ENCODE measurements at places on chromosomes 7 and 10.
A peak's percentile ranks its signal among the peaks of the same experiment; 100 is the strongest.

- H3K4me1 ChIP-seq, result peaks cover 10% of the 10 kb centered on the region
- DNase-seq, result no peak
- no peaks in the 10 kb centered on the region for H3K27me3 ChIP-seq
- no peak overlapping the region for H3K27ac ChIP-seq
- no peak overlapping the region for H3K4me3 ChIP-seq
- H3K36me3 ChIP-seq, result no peaks in the 10 kb centered on the region
These were observed 318.1 kb downstream of the RPS24 start for GRCh38 chr10:78351809-78352208.

DNA sequence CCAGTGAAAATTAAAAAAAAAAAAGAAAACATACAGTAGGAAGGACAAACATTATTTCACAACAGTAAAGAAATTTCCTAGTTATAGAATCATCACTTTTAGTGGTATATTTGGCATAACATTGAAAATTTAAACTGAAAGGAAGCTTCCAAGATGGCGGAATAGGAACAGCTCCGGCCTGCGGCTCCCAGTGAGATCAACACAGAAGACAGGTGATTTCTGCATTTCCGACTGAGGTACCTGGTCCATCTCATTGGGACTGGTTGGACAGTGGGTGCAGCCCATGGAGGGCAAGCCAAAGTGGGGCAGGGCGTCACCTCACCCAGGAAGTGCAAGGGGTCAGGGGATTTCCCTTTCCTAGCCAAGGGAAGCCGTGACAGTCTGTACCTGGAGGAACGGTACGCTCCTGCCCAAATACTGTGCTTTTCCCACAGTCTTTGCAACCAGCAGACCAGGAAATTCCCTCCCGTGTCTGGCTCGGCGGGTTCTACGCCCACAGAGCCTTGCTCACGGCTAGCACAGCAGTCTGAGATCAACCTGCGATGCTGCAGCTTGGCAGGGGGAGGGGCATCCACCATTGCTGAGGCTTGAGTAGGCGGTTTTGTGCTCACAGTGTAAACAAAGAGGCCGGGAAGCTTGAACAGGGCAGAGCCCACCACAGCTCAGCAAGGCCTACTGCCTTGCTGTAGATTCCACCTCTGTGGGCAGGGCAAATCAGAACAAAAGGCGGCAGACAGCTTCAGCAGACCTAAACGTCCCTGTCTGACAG lies 19.4 kb downstream of the PON3 start:
- H3K4me3 ChIP-seq, result no peak overlapping the region
- no peak overlapping the region for H3K27ac ChIP-seq
- no peaks in the 10 kb centered on the region for H3K36me3 ChIP-seq
- H3K27me3 ChIP-seq, result no peaks in the 10 kb centered on the region
- H3K4me1 ChIP-seq, result no peaks in the 10 kb centered on the region
- DNase-seq, result no peak

DNA sequence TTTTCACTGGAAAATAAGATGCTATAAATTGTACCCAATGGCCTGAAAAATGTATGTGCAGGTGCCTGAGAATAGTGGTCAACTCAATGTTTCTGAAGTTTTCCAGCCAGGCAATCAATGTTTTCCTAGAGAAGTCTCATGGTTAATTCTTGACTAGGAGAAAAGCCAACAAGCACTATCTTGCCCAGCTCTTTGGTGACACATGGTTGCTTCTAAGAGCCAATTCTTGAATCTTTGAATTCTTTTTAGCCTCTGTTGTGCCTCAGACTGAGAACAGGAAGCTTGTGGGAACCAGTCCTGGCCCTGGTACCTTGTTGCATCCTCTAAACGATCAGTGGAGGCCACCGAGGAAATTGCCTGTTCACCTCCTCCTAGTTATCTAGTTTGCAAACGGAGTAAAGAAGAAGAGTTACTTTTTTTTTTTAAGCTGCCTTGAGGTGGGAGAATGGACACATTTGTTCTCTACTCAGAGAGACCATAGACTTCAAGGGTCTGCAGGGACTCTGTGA lies 144.0 kb upstream of the MKLN1 start:
- H3K27me3 ChIP-seq, result no peaks in the 10 kb centered on the region
- H3K36me3 ChIP-seq, result no peaks in the 10 kb centered on the region
- peaks cover 5% of the 10 kb centered on the region for H3K4me1 ChIP-seq
- no peak overlapping the region for H3K27ac ChIP-seq
- no peak for DNase-seq

DNA sequence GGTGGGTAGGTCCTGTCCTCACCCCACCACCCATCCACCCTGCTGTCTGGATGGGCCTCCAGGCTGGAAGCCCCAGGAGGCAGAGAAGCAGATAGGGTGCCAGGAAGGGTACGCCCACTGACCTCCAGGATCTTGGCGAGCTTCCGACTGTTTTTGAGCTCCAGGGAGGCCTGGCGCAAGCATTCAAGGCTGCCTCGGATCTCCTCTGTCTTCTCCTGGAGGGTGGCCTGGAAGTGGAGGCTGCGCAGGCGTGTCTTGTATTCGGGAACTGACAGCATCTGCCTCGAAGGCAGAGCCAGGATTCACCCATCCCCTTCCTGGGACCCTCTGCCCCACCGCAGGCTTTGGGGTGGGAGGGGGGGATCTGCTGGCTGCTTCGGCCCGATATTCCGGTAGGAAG lies 48.4 kb downstream of the GRID2IP start:
- no peaks in the 10 kb centered on the region for H3K36me3 ChIP-seq
- peak overlapping the region; percentile 75 for H3K27ac ChIP-seq
- no peaks in the 10 kb centered on the region for H3K27me3 ChIP-seq
- H3K4me1 ChIP-seq, result peaks cover 25% of the 10 kb centered on the region
- H3K4me3 ChIP-seq, result peak overlapping the region; percentile 50

GRCh38 chr7:141014125-141014523 lies 628 bp downstream of the MRPS33 start:
- peak overlapping the region; percentile 52 for H3K4me3 ChIP-seq
- no peak for DNase-seq
- peak overlapping the region; percentile 4 for H3K27ac ChIP-seq
- no peaks in the 10 kb centered on the region for H3K27me3 ChIP-seq
- peaks cover 23% of the 10 kb centered on the region for H3K4me1 ChIP-seq

DNA sequence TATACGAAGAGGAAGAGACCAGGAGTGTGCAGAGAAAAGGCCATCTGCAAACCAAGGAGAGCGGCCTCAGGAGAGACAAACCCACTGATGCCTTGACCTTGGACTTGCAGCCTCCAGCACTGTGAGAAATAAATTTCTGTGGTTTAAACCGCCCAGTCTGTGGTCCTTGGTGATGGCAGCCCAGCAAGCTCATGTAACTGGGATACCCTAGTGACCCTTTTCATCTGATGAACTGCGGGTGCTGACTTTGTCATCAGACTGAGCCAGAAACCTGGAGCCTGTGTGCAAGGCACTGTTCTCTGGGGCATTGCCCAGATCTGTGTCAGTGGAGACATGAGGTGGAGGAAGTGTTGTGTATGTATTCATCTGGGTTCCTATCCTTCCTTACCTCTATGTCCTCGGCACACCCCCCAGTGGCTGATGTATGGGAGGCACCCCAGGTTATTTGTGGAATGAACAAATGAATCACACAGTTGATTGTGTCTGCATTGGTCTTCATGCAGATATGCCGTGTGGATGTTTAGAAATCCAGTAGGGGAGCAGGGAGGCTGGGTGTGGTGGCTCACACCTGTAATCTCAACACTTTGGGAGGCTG lies 64.5 kb upstream of the BTBD16 start:
- no peak overlapping the region for H3K27ac ChIP-seq
- DNase-seq, result no peak
- H3K27me3 ChIP-seq, result no peaks in the 10 kb centered on the region
- H3K36me3 ChIP-seq, result peaks cover 13% of the 10 kb centered on the region

DNA sequence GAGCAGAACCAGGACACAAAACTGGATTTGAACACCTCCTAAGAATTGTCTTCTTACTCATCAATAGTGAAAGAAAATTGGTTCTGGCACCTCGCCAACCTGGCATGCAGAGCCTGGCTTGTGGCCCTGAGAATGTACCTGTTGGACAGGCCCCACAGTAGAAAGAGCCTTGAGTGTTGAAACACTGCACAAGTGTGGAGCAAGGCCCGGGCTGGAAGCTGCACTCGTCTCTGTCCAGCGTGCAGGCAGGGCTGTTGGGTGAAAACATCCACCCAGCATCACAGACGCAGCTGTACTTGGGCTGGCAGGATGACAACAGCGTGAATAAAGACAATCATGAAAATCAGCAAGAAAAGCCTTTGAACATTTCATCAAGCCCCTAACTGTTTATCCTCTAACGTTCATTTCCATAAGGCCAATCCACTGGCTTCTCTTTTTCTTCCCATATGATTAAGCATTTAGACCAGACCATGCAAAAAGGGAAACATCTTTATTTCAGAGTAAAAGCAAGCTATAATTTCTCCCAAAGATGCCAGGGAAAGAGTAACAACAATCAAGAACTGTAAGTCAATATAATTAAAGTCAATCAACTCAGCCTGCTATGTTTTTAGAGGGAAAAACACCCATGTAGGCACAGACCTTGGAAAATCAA lies 15.6 kb downstream of the CUBN start:
- H3K4me1 ChIP-seq, result no peaks in the 10 kb centered on the region
- H3K27ac ChIP-seq, result no peak overlapping the region
- no peaks in the 10 kb centered on the region for H3K27me3 ChIP-seq
- H3K36me3 ChIP-seq, result no peaks in the 10 kb centered on the region

DNA sequence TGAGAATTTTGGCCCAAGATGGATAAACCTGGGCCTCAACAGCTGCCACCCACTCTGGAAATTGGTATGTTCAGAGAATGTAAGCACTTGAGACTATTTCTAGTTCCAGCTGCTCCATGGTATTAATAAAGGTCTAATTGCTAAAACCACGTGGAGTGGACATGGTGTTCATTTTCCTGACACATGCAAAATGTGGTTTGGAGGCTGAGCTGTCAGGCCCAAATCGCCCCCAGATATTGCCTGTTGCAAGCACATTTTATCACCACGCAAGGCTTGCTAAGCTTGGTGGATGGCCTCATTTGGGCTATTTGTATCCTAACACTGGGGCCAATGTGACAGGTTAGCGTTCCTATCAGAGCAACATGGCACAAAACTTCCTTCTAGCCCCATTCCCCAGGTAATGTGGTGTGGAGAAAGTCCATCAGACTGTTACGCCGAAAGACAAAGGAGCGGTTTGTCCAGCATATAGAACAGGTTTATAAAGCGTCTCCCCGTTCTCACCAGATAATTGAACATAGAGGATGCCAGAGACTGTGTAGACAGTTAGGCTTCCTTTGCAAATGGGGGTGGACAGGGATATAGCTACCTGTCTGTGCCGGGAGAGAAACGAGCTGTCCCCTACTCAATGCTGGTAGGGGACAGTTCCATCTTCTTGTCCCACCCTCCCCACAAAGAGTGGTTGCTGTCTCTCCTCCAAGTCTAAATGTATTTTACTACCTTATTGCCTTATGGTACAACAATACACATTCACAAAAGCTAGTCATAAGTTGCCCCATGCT lies 78.0 kb upstream of the ANKRD1 start:
- H3K4me3 ChIP-seq, result no peak overlapping the region
- DNase-seq, result no peak
- no peaks in the 10 kb centered on the region for H3K36me3 ChIP-seq
- H3K4me1 ChIP-seq, result no peaks in the 10 kb centered on the region
- no peak overlapping the region for H3K27ac ChIP-seq
- no peaks in the 10 kb centered on the region for H3K27me3 ChIP-seq

GRCh38 chr10:21213381-21213780 lies 312.1 kb downstream of the SKIDA1 start:
- H3K27ac ChIP-seq, result no peak overlapping the region
- H3K36me3 ChIP-seq, result no peaks in the 10 kb centered on the region
- H3K4me1 ChIP-seq, result no peaks in the 10 kb centered on the region
- no peaks in the 10 kb centered on the region for H3K27me3 ChIP-seq

DNA sequence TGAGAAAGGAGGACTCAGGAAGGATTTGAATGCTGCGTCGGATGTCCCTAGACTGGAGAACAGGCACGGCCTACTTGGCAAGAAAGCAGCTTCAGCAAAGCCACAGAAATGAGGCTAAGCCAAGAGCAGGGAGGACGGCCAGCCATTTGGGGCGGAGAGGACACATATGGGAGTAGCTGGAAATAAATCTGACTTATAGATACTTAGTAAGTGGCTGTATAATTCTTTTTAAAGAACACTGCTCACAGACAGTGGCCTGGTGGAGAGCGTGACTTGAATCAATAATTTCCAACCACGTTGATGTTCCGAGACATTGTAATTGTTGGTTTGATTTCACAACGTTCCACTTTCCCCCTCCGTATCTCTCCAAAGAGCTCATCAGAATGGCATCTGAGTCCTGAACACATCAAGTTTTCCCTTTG lies 67.7 kb upstream of the JCAD start:
- no peaks in the 10 kb centered on the region for H3K36me3 ChIP-seq
- no peak overlapping the region for H3K27ac ChIP-seq

DNA sequence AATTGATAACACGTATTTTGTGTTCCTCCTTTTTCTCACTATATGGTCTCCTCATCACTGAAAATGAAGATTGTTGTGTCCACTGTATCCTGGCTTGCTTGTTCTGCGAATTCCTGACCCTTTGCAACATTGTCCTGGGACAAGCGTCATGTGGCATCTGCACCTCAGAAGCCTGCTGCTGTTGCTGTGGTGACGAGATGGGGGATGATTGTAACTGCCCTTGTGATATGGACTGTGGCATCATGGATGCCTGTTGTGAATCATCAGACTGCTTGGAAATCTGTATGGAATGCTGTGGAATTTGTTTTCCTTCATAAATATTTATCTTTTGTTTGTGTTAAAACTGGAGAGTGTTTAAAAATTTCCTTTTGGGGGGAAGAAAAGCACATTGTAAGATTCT lies 93.7 kb downstream of the MDFIC start:
- no peak overlapping the region for H3K4me3 ChIP-seq
- no peaks in the 10 kb centered on the region for H3K27me3 ChIP-seq
- H3K36me3 ChIP-seq, result no peaks in the 10 kb centered on the region
- H3K4me1 ChIP-seq, result peaks cover 5% of the 10 kb centered on the region
- no peak overlapping the region for H3K27ac ChIP-seq

DNA sequence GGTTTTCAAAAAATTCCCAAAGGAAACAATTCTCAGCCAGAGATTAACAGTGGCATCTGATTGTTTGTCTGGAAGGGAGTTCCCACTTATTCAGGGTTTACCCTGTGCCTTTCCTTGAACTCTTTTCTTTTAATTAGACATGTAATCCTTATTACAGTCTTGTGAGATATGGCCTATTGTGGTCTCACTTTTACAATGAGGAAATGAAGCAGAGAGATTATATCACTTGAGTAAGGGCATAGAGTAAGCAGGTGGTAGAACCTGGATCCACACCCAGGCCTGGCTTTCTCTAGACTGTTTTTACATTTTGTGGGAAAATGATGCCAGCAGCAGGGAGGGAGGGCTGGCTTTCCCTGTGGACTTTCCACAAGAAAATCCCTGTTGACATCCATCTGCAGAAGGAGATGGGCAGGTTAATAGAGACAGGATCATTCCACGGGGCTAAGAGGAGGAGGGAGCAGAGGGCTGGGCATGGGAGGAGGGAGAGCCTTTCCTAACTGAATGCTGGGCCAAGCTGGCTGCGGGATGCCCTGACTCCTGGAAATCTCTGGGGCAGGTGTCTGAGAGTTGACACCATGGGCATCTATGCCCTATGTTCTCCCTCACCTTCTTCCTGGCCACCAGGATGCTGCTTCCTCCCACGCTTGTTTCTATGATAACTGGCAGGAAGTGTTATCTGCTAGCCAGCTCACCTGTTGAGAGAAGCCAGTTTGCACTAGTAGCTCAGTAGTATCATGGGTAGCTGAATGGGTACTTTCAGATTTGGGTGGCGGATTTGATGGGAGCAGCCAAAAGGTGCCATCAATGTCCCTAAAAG lies 28.7 kb upstream of the ARHGAP22 start:
- H3K36me3 ChIP-seq, result no peaks in the 10 kb centered on the region
- no peaks in the 10 kb centered on the region for H3K4me1 ChIP-seq
- H3K27ac ChIP-seq, result no peak overlapping the region
- no peak overlapping the region for H3K4me3 ChIP-seq
- DNase-seq, result peak; percentile 47
- no peaks in the 10 kb centered on the region for H3K27me3 ChIP-seq

- H3K4me3 ChIP-seq, result peak within 1 kb of the TSS; percentile 90
- no peaks in the 10 kb centered on the region for H3K36me3 ChIP-seq
- DNase-seq, result no peak
- peaks cover 17% of the 10 kb centered on the region for H3K4me1 ChIP-seq
- no peaks in the 10 kb centered on the region for H3K27me3 ChIP-seq
These were observed at the start of gene FKBP9 for GRCh38 chr7:32957326-32958045. Gene FKBP9 (plus strand): TSS chr7:32957440. CDS start chr7:32957574, 134 bp downstream.

Data from vagina (tissue), 2 donors.